ENCODE measurements at places on chromosomes 11 and 22.

- DNase-seq = no peak
Observed at GRCh38 chr11:60952742-60953170, 780 bp upstream of the SLC15A3 start.

GRCh38 chr11:61718621-61719302 lies 33.7 kb upstream of the MYRF start:
- DNase-seq = no peak

DNA sequence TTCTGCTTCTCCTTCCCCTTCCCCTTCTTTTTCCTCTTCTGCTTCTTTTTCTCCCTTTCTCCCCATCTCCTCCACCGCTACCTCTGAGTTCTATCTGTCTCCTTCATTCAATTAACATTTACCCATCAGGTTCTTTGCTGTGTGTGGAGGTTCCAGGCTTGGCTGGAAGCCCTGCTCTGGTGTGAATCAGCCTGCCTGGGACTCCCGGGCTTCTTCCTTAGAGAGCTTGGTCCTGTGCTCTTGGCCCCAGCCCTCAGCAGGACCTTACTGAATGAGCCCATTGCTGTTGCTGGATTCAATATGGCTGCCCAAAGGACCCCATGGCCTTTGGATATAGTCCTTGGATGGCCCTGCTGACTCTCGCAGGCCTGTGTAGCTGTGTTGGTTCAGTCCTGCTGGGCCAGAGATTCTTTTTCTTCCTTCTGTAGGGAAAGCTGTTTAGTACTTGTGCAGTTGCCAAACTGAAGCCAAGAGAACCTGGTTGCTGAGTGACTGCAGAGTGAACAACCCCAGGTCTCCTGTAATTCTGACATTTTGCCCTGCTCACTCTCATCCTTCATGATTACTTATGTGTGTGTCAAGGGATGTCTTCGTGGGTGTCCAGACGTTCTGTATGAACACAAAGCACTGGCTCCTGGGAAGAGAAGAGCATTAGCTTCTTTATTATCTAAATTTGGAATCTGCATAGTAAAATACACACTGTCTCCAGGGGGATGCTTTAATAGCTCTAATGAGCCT lies 81.0 kb upstream of the ZBED5 start:
- no peak for DNase-seq

GRCh38 chr11:126474220-126474619 lies 118.7 kb downstream of the ST3GAL4 start:
- DNase-seq = no peak
